Kidney (tissue), 22 donors: ENCODE measurements at places on chromosomes 13 and 19. TPM values are rescaled to one million over a fixed set of nuclear protein-coding genes. Genes with fewer than 3 reads are reported as not detected.
A peak's percentile ranks its signal among the peaks of the same experiment; 100 is the strongest.

- DNase-seq, result peak; percentile 19
- H3K4me1 ChIP-seq, result no peaks in the 10 kb centered on the region
- H3K4me3 ChIP-seq, result no peak overlapping the region
- H3K27ac ChIP-seq, result no peak overlapping the region
- H3K36me3 ChIP-seq, result no peaks in the 10 kb centered on the region
Observed at GRCh38 chr13:114147803-114148520, 15.5 kb upstream of the RASA3 start.

DNA sequence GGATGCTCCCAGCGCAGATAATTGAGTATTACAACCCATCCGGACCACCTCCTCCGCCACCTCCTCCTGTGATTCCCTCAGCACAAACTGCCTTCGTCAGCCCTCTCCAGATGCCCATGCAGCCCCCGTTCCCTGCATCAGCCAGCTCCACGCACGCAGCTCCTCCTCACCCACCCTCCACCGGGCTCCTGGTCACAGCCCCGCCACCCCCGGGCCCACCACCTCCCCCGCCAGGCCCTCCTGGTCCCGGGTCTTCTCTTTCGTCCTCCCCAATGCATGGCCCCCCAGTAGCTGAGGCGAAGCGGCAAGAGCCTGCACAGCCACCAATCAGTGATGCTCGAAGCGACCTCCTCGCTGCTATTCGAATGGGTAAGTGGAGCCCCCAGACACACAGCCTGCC, 78.0 kb downstream of the GPR12 start:
- H3K4me3 ChIP-seq, result no peak overlapping the region
- H3K27ac ChIP-seq, result no peak overlapping the region
- no peaks in the 10 kb centered on the region for H3K27me3 ChIP-seq
- peaks cover 22% of the 10 kb centered on the region for H3K36me3 ChIP-seq

DNA sequence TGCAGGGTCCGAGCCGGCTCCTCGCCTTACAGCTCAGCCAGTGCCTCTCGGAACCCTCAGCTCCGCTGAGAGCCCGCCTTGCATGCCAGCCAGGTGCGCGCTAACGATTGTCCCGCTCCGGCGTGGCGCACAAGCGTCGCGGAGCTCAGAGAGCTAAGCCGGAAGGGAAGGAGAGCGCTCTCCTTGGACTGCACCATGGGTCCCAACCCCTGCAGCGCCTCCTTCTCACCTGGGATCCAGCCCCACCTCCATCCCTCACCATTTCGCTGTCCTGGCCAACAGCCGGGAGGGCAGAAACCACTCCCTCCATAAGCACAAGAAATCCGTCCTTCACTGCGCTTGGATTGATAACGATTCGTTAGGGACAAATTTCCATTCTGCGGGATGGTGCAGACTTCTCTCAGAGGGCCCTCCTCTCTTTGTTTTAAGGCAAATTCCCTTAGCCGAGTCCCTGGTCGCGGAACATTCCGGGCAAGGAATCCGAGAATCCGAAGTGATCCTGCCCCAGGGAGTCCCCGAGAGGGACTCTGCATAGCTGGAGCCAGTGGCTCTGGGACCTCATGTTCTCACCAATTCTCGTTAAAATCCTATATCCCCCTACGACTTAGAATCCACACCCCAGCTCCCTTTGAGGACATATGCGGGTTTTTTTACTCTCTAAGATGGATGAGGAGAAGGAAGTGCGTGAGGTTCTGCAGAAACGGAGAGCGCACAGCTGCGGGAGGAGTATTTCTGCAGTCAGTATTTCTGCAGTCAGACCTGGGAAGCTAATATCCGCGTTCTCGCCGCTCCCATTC, 2.8 kb downstream of the GSX1 start:
- no peak overlapping the region for H3K4me3 ChIP-seq
- peaks cover 3% of the 10 kb centered on the region for H3K4me1 ChIP-seq
- no peaks in the 10 kb centered on the region for H3K36me3 ChIP-seq
- no peak for DNase-seq
- H3K27me3 ChIP-seq, result peaks cover 68% of the 10 kb centered on the region

GRCh38 chr19:19502808-19503602, 12.3 kb downstream of the TSSK6 start:
- H3K4me3 ChIP-seq, result no peak overlapping the region
- DNase-seq, result no peak
- no peak overlapping the region for H3K27ac ChIP-seq
- no peaks in the 10 kb centered on the region for H3K27me3 ChIP-seq
- no peaks in the 10 kb centered on the region for H3K36me3 ChIP-seq
- no peaks in the 10 kb centered on the region for H3K4me1 ChIP-seq

DNA sequence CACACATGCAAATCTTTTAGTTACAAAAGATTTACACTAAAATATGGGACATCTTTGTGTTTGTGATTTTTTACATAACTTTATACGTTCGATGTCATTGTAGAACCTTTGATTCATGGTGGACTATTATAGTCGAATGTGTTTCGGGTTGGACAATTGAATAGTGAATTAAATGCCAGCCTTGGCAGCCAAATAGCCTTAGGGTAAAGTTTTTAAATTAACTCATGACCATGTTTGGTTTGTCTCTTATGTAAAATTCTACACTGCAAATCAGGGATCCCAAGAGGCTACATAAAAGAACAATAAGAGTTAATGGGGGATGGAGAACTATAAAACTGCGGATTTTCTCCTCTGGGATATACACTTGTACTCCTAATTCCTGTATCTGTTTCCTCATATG, 1735.6 kb upstream of the SPRY2 start:
- no peak overlapping the region for H3K4me3 ChIP-seq
- H3K36me3 ChIP-seq, result no peaks in the 10 kb centered on the region
- no peak for DNase-seq
- no peak overlapping the region for H3K27ac ChIP-seq

GRCh38 chr13:58953638-58954037, 1210.1 kb downstream of the DIAPH3 start:
- no peaks in the 10 kb centered on the region for H3K27me3 ChIP-seq
- no peaks in the 10 kb centered on the region for H3K4me1 ChIP-seq
- DNase-seq, result no peak
- no peaks in the 10 kb centered on the region for H3K36me3 ChIP-seq

DNA sequence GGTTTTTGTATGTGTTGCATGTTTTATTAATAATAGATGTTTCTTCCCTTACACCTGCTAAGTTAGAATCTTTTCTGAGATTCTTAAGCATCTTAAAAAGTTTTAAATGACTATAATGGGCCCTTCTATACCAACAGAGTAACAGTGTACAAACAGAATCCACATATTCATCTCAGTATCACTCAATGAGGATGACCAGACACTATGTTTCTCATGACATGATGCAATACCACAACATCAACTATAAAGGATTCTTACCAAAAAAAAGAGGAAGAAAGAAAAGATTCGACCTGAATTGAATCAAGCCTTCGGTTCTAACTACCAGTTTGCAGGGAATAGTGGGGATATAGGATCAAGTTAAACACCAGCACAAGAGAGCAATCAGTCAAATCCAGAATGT, 56.5 kb downstream of the INTS6 start:
- DNase-seq, result no peak
- no peak overlapping the region for H3K4me3 ChIP-seq
- H3K4me1 ChIP-seq, result peaks cover 6% of the 10 kb centered on the region
- H3K27ac ChIP-seq, result no peak overlapping the region

DNA sequence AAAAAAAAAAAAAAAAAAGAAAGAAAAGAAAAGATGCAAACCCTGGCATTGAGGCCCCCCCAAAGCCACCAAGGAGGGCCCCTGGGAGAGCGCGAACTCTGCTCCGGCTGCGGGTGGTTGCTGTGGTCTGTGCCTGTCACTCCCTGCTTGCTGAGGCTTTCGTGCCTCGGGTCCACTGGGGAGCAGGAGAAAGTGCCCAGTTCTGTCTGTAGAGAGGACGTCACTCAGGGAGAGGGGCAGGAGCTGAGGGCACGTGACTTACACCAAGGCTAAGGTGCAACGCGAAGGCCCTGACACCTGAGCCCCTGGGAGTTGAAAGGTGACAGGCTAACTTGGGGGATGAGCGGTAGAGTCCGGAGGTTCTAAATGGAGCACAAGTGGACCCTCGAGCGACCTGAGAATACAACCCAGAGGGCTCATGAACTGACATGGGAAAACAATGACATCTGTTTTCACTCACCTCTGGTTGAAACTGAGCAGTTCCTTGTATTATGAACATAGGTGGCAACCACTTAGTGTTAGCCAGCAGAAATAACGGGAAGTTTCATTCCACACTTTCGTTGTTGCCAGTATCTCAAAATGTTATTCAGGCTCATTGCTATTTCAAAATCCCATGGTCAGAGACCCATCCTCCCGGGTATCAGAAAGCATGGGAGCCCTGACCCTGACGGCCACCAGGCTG, 69.2 kb upstream of the TM9SF2 start:
- peaks cover 6% of the 10 kb centered on the region for H3K4me1 ChIP-seq
- no peaks in the 10 kb centered on the region for H3K36me3 ChIP-seq
- peak overlapping the region; percentile 25 for H3K27ac ChIP-seq
- no peak overlapping the region for H3K4me3 ChIP-seq
- H3K27me3 ChIP-seq, result no peaks in the 10 kb centered on the region

DNA sequence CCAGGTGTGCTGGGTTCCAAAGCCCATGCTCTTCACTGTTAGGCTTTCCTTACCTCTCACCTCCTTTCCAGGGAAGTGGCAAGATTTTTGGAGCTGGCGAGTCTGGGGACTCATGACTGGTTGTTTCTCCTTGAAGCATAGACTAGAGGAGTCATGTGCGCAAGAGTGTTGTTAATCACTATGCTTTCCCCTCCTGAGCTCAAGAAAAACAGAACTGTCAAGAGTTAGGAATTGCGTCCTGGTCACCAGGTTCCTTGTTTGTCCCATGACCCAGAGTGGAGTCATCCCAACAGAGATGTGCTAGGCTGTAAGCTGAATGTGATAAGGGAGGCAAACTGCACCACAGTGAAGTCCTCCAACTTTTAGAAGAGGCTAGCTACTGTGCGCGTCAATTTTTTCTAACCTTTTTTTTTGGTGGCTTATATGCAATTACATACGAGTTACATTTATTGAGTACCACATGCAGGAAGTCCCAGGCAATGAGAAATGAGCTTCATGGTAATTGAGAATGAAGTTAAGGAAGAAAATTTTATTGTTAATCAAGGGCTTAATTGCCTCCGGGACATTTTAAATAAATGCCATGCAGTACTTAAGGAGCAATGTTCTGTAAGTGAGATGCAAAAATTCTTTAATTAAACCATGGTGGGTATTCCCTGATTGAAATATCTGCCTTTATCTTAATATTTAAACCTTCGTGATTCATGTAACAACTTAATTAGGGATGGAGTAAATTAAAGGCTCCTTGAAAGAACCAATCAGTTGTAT, 233.9 kb downstream of the ZIC5 start:
- H3K27me3 ChIP-seq, result no peaks in the 10 kb centered on the region
- no peaks in the 10 kb centered on the region for H3K36me3 ChIP-seq
- H3K27ac ChIP-seq, result no peak overlapping the region
- peaks cover 4% of the 10 kb centered on the region for H3K4me1 ChIP-seq
- DNase-seq, result no peak

DNA sequence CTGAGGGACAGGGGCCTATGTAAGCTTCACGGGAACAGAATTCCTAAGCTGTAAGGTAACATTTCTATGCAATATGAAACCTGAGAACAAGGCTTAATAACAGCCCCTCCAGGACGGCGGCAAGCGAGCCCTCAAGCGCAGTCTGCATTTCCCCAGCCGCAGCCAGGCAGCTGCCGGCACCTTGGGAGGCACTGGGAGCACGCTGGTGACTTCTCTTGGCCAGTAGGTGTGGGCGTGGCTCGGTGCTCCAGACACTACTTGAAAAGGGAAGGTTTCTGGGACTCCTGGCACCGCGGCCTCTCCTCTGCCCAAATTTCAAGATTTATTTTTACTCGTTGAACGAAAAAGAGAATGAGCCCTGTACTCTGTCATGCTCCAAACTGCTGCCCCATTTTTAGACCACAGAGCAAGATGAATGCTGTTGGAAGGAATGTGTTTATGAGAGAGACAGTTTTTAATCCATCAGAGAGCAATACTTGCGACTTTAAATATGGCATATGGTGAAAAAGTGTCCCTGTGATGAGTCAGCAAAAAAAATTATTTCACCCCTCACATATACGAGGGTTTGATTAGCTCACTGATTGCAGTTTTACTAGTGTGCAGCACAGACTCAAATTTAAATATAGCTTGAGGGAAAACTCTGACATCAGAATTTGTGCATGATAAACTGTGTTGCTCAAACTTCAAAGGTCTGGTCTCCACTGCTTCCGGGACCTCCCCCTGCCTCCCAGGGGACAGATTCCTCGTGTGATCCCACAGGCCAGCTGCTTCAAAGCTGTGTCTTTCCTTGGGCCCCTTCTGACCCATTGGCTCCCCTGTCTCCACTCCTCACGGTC, 81.2 kb downstream of the COL4A2 start:
- no peak overlapping the region for H3K4me3 ChIP-seq
- peaks cover 5% of the 10 kb centered on the region for H3K36me3 ChIP-seq
- peak overlapping the region; percentile 85 for H3K27ac ChIP-seq
- peaks cover 10% of the 10 kb centered on the region for H3K4me1 ChIP-seq
- peak; percentile 92 for DNase-seq

- no peak overlapping the region for H3K4me3 ChIP-seq
- no peak overlapping the region for H3K27ac ChIP-seq
- peaks cover 30% of the 10 kb centered on the region for H3K36me3 ChIP-seq
- H3K4me1 ChIP-seq, result no peaks in the 10 kb centered on the region
Observed at GRCh38 chr19:6751189-6751588, 11.7 kb downstream of the TRIP10 start.

GRCh38 chr19:51422053-51422448, 4.6 kb upstream of the SIGLEC10 start:
- no peaks in the 10 kb centered on the region for H3K27me3 ChIP-seq
- H3K27ac ChIP-seq, result no peak overlapping the region
- H3K4me3 ChIP-seq, result no peak overlapping the region
- H3K4me1 ChIP-seq, result no peaks in the 10 kb centered on the region
- no peaks in the 10 kb centered on the region for H3K36me3 ChIP-seq
- peak; percentile 92 for DNase-seq

- H3K36me3 ChIP-seq, result no peaks in the 10 kb centered on the region
- no peak for DNase-seq
- no peak overlapping the region for H3K4me3 ChIP-seq
- no peaks in the 10 kb centered on the region for H3K4me1 ChIP-seq
Observed at GRCh38 chr13:37365496-37365895, 233.1 kb downstream of the POSTN start.

GRCh38 chr13:19772306-19772705, 10.4 kb downstream of the PSPC1 start:
- no peak overlapping the region for H3K4me3 ChIP-seq
- no peak for DNase-seq
- H3K27ac ChIP-seq, result no peak overlapping the region
- H3K36me3 ChIP-seq, result peaks cover 5% of the 10 kb centered on the region

- peaks cover 3% of the 10 kb centered on the region for H3K4me1 ChIP-seq
- H3K36me3 ChIP-seq, result peaks cover 6% of the 10 kb centered on the region
- H3K27ac ChIP-seq, result no peak overlapping the region
- no peak overlapping the region for H3K4me3 ChIP-seq
- no peaks in the 10 kb centered on the region for H3K27me3 ChIP-seq
Observed at GRCh38 chr19:49927526-49928264, 1.3 kb upstream of the ATF5 start.

GRCh38 chr13:50914848-50915247, 5.3 kb downstream of the RNASEH2B start:
- peaks cover 8% of the 10 kb centered on the region for H3K4me1 ChIP-seq
- no peaks in the 10 kb centered on the region for H3K27me3 ChIP-seq
- H3K4me3 ChIP-seq, result no peak overlapping the region
- no peaks in the 10 kb centered on the region for H3K36me3 ChIP-seq
- no peak for DNase-seq
- no peak overlapping the region for H3K27ac ChIP-seq

Gene ARHGEF1
- polyA plus RNA-seq, result 39.0 TPM

Gene PHLDB3
- 8.2 TPM for polyA plus RNA-seq

Gene OR10H4
- not detected for polyA plus RNA-seq

Gene THAP8
- polyA plus RNA-seq, result 10.3 TPM

Gene ZNF799
- polyA plus RNA-seq, result 4.3 TPM

Gene ZNF729
- polyA plus RNA-seq, result not detected

Gene HCST
- 10.6 TPM for polyA plus RNA-seq

Gene KIR3DL1
- not detected for polyA plus RNA-seq

Gene ZNF566
- polyA plus RNA-seq, result 4.6 TPM

Gene ZNF738
- 3.1 TPM for polyA plus RNA-seq

Gene PPP1R37
- 21.6 TPM for polyA plus RNA-seq

Gene ZNF700
- polyA plus RNA-seq, result 7.2 TPM

Gene MATK
- 4.2 TPM for polyA plus RNA-seq

Gene GPR32
- not detected for polyA plus RNA-seq
